ENCODE measurements at places on chromosomes 12 and 14.

DNA sequence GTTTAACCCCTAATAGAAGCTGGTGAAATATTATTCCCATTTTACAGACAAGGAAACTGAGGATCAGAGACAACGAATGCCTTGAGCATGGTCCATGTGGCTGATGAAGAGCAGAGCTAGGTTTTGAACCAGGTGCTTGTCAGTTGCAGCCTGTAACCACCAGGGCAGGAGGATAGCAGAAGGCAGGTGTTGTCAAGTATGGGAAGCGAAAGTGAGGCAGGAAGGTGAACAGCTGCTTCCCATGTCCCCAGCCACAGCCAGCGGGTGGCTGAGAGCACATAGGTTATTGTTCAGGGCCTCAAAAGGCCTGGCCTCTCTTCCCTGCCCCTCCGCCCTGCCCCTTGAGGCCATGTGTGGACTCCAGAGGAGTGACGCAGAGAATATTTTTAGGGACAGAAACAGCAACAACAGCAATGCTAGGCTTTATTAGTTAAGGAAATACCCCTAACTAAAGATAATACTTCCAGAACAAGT, 39.6 kb downstream of the IQSEC3 start:
- no peak for DNase-seq

DNA sequence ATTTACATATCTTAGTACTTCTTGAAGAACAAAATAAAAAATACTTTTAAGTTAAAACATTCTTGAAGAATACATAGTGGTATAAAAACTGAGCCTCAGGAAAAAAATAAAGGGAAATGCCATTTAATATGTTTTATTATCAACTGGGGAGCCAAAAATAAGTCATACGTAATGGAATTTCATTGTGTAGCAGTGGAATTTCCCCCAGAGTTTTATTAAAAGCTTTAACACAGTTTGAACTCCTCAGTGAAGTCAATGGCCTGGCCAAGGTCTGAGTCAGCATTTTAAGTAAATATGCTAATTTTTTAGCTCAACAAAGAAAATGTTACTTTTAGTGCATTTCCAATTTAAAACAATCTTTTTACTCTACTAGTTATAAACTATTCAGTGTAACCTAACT, 350.1 kb upstream of the ATP2B1 start:
- DNase-seq: no peak

DNA sequence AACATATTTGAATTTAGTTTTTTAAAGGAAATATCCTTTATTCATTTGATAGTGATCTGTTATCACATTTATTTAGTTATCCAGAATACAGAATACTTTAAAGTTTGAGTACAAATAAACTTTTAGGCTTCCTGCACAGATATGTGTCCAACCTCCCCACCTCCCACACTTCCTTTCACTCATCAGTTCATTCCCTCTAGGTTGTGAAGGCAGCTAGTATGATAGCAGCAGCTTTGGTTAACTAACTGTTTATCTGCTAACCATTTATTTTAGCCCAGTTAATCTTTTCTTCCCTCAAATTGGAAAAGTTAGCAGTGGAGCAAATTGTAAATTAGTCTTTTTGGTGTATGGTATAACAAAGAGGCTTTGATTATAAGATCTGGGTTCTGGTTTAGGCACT, 35.7 kb downstream of the CNOT2 start:
- no peak for DNase-seq

- DNase-seq: no peak
Observed at GRCh38 chr14:85974602-85975001, 444.7 kb downstream of the FLRT2 start.

DNA sequence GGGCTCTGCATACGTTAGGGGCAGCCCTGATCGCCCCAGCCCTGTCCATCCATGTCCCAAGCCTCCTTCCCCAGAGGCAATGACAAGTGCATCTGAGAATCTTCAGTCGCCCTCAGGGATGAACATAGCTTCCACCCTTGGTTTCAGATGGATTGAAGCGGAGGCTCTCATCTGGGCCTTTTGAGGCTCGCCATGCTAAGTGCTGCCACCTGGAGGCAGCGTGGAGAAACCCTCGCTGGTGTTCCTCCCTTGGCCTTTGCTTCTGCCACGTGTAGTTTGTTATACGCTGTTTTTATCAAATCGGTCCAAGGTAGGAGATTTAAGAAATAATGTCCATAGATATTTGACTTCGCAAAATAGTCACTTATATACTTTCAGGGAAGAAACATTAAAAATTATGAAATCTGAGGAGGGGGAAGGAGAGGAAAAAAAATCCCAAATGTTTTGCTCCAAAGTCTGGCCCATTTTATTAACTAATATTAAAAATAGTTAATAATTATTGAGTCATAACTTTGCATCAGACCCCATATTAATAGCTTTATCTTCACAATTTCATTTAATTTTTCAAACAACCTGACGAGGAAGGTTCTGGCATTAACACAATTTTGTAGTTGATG, 28.8 kb upstream of the LRRC10 start:
- peak; percentile 21 for DNase-seq

- DNase-seq: no peak
Observed at GRCh38 chr12:5027046-5027821, 16.4 kb upstream of the KCNA5 start.

- DNase-seq: no peak
Observed at GRCh38 chr12:91404441-91404840, 221.8 kb upstream of the DCN start.

- DNase-seq: no peak
Observed at GRCh38 chr12:104387190-104387589, 69.6 kb upstream of the CHST11 start.

- DNase-seq: no peak
Observed at GRCh38 chr12:23093488-23093887, 468.5 kb downstream of the ETNK1 start.

DNA sequence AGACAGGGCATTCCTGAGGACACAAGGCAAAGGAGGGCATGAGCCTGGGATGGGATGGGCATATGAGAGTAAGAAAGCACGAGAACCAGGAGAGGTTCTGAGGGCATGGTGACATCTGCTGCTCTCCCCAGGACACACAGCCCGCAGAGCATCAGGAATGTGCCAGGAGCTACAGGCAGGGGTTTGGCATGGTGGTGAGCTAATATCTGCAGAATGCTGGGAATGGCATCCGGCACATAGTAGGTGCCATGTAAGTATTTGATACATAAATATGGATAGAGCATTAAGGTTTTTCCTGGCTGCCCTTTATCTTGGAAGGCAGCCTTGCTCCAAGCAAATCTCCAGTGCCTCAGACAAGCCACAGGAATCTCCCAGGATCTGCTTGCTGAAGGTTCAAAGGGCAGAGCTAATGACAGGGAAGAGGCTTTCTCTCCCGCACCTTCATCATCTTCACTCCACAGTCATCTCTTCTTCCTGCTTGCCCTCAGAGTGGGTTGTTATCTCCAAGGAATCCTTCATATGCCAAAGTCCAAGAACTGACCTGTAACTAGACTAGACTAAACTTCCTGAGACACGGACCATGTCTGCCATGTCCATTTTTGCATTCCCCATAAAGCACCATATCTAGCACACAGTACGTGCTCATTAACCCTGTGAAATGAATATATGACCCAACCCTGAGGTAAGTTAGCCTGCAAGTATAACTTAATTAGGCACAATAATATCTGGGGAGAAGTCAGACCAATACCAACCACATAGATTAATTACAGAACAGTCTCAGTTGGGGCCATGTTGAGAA, 62.0 kb upstream of the SCN8A start:
- DNase-seq: no peak

DNA sequence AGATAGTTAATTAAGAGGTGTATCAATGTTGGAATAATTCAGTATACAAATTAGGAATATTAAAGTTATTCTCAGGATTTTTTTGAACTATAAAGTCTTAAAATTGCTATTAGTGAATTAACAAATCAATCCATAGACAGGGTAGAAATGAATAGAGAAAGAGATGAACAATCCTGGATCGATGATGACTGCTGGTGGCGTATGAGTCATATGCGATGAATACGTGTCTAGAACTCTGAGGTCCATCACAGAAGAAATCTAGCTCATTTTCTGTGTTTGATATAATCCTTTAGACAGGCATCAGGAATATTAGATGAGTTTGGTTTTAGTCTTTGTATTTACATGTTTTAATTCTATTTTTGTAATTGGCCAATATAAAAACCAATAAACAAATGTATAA, 85.4 kb upstream of the RTL1 start:
- no peak for DNase-seq

DNA sequence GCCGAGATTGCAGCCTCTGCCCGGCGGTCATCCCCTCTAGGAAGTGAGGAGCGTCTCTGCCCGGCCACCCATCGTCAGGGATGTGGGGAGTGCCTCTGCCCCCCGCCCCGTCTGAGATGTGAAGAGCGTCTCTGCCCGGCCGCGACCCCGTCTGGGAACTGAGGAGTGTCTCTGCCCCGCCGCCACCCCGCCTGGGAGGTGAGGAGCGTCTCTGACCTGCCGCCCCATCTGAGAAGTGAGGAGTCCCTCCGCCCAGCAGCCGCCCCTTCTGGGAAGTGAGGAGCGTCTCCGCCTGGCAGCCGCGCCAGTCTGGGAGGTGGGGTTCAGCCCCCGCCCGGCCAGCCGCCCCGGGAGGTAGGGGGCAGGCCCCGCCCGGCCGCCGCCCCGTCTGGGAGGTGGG, 544.0 kb downstream of the CCER1 start:
- no peak for DNase-seq

GRCh38 chr12:106093246-106093645, 45.5 kb downstream of the NUAK1 start:
- DNase-seq: no peak

GRCh38 chr14:51028361-51028760, 66.5 kb downstream of the TRIM9 start:
- no peak for DNase-seq

DNA sequence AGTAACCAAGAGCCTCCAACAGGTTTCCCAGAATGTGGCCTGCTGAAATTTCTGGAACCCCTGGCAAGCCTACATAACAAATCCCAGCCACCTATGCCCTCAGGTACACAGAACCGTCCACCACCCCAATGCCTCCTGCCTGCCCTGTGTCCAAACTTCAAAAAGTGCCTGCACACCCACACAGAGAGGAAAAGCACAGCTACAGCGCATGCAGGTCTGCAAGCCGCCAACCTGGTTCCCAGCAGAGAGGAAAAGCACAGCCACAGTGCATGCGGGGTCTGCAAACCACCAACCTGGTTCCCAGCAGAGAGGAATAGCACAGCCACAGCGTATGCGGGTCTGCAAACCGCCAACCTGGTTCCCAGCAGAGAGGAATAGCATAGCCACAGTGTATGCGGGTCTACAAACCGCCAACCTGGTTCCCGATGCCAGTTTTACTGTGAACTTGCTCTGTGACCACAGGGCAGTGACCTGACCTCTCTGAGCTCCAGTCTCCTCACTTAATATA, 113.5 kb downstream of the SCARB1 start:
- DNase-seq: no peak

GRCh38 chr12:85998074-85998473, 124.0 kb downstream of the NTS start:
- no peak for DNase-seq

- no peak for DNase-seq
Observed at GRCh38 chr12:130650131-130650530, 66.0 kb downstream of the RIMBP2 start.

DNA sequence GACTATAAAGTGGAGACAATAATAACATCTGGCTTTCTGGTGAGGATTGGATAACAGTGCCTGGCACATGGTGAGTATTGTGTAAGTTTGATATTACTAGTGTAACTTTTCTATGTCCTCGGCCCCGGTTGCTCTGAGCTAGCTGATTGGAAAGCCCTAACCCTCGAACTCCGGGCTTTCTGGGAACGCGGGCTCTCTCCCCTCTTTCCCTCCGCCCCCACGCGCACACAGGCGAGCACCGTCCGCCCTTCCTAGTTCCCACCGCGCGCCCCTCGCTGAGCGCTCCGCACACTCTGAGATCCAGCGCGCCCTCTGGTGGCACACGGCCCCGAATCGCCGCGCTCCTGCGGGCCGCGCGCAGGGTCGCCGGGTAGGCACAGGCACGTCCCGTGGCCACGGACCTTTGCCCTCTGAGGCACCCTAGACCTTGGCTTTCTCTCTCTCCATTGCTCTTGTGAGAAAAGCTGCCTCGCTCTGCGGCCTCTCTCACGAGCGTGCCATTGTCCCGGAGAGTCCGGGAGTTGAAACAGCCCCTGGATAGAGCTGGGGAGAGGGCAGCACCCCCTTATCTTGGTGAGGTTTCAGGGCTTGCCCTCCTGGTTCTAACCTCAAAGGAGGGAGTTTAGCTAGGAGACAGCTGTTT, 23.2 kb upstream of the ESRRB start:
- peak; percentile 29 for DNase-seq

DNA sequence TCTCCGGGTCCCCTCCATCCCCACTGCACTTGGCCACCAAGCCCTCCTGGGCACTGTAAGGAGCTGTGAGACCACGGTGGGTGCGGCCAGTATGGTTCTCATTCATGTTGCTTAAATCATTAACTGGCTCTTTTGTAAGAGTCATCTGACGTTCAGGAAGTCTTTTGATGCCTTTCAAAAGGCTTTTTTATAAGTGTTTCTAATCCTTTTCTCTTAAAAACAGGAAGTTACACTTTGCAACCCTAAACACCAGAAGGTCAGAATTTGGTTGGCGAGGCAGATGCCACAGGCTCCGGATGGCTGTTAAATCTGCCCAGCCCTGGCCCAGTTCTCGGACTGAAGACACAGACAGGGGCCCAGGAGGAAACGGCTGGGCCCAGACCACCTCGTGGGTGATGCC, 26.1 kb upstream of the DIO3 start:
- DNase-seq: no peak

DNA sequence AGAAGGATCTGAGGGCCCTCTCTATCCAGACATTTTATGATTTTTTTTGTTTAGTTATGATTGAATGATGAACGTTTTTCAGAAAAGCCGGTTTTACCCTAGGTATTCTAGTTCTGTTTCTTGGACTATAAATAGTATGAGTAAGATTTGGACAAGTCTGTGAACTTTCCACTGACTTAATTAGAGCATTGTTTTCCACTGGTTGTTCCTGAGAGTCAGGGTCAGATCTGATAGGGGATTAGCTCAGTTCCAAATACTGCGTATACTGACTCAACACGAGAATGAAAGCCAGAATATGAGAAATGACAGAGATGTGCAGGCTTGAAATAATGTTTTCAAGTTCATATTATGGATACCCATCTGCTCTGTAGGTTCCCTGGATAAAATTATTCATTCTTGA, 361.6 kb downstream of the AEBP2 start:
- no peak for DNase-seq

DNA sequence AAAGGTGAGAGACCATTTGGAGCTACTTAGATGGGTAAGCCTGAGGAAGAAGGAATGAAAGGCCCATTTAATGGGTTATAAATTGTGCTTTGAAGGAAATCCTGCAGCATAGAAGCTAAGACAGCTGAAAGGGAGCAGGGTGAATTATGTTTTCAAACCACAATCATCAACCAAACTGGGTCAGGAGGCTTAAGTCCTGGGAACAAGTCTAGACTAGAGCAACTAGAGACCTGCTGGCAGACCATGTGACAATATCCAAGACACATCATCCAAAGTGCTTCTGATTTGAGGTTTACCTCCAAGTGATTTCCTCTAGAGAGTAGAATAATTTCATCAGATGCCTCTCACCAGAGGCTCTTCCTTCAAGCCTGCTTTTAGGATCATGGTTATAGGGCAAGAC, 53.7 kb downstream of the MAP3K9 start:
- DNase-seq: no peak

- no peak for DNase-seq
Observed at GRCh38 chr12:127297327-127297726, 969.6 kb upstream of the TMEM132C start.

- DNase-seq: peak; percentile 75
Observed at GRCh38 chr12:14774074-14774905, 29.0 kb downstream of the WBP11 start.
